ENCODE measurements at places on chromosomes 2 and 18.

DNA sequence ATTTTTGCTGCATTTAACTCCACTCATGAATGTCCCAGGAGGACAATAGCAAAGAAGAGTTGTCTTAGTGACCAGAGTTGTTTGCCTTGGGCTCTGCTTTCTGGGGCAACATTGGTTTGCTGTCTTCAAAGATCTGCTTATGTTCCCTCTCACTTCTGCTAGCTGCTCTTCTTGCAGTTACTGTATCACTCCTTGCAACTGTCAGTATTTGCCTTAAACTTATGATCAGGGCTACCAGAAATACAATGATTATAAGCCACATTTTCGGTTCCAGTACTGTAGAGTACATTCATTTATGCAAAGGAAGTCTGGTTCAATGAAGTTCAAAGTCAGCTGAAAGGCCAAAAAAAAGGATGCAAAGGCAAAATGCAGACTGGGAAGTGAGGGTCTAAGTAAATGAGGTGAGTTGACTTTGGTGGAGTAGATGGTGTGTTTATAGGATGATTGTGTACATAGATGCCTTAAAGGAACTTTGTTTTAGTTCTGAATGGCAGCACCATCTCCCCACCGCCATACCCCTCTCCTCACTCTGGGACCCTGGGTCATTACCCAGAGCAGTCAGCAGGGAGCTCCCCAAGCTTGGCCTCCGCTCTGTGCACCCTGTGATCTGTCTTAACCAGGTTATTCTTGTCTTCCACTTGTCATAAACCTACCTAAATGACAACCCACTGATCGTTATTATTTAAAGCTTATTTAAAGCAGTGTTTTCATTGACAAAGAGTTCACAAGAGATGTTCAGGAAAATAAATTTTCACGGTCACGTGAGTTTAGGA lies 236.0 kb downstream of the DOK6 start:
- no peak for DNase-seq

- no peak for DNase-seq
These were observed 48.8 kb downstream of the STK39 start for GRCh38 chr2:168198476-168199207.

GRCh38 chr2:42117923-42118753 lies 51.0 kb upstream of the EML4 start:
- no peak for DNase-seq

- no peak for DNase-seq
These were observed 26.3 kb downstream of the RMC1 start for GRCh38 chr18:23529604-23530003.

DNA sequence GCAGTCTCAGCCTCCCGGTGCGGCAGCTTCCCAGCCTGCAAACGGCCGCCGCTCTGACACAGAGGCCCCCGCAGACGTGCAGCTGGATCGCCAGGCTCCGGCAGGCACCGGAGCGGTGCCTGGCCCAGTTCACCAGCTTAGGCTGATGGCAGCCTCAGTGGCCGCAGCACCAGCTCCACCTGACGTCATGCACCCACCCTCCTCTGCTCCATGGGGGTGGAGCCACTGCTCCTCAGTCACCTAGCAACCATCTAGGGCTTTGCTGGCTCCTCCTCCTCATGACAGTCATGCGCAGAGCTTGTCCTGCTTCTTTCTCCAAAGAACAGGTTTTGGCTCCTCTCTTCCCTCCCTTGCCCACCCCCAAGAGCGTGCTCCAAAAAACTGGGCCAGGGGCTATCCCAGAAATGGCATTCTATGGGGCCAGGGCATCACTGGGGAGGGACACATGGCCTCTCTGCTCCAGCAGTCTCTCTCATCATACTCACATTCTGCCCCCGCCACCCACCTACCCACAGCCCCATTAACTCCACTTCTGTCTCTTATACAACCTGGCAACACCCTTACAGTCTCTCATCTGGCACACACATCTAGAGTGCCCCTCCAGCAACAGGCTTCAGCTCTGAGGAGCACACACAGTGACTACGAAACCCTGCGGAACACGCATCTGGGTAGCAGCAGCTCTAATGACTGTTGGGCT lies 5.5 kb downstream of the DCTN1 start:
- DNase-seq: peak; percentile 99

DNA sequence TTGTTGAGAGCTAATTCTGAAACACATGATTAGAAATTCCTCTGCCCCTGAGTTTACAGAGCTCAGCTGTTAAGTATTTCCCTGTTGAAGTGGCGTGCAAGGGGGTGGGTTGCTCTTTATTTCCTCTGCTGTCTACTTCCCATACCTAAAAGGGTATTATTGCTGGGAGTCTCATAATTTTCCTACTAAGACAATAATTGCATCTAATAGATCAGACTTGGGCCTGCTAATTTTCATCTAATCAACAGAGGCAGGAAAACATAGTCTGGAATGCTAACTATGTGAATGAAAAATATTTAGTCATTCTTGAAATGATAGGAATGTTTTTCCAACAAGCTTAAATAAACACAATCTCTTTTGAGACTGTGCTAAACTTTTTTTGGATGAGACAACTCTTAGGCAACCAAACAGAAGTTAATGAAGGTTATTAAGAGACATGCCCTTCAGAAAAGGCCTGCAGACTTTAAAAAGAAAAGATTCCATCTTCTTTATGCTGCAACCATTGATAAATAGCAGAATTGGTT lies 111.4 kb downstream of the FEZ2 start:
- no peak for DNase-seq

DNA sequence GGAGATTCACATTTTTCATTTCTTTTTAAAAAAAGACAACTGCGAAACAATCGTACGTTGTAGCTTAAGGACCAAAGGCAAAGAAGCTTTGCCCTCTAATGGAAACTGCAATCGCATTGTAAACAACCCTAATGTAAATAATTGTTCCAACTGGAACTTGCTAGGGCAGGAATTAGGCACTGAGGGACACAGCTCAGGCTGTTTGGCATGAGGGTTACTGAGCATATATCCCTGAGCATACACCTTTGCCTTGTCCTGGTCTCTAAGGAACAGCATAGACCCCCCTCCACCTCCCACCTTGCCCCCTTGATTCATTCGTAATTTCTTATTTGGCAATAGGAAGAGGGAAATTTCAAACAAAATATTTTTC lies 396.4 kb downstream of the LNPK start:
- no peak for DNase-seq

- DNase-seq: no peak
These were observed 28.8 kb downstream of the BCL2 start for GRCh38 chr18:63290821-63291200.

DNA sequence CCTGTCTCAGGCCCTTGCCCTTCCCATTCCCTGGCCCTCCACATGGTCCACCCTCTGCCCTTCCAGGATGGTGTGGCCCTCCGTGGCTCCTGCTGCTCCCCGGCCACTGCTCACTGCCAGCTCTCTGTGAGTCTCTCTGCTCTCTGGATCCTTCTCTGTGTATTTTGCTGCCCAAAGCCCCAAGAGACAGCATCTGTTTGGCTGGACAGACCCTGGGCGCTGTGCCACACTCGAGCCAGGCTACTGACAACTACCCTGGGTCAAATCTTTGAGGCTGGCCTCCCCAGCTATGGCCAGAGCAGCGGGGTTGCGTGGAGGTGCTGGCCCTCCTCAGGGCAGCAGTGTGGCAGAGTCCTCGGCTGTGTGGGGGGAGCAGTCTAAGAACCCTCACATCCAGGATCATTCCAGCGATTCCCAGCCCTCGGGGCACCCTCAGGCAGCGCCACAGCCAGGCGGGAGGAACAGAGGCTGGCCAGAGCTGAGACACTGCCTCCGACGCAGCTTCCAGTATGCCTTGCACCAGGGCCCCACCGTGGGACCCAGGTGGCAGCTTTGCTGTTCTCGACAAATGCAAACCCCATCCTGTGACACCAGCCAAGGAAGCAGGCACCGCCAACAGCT lies 139.4 kb upstream of the GLI2 start:
- no peak for DNase-seq

DNA sequence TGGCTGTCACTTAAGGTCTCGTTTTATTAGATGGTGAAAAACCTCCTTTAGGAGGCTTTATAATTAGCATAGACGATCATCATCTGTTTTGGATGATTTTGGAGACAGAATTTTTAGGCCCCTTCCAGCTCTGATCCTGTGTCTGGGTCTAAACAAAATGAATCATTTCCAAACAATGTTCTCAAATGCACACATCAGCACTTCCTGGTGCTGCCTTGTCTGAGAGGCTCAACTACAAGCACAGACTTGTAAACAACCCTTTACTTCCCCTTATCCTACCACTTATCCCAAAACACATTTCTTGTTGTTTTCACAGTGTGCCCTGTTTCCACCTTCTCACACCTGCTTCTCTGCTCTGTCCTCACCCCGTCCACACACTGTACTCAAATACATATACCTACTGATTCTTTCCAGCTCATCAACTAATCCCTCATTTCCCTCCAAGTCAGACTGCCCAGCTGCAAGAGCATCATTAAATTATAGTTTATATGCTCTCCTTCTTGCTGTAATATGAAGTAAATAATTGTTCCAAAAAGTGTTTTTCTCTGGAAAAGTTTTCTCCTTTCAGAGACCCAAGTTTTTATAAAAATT lies 71.2 kb upstream of the COL3A1 start:
- no peak for DNase-seq

GRCh38 chr2:1081451-1082225 lies 131.0 kb downstream of the SNTG2 start:
- DNase-seq: no peak

DNA sequence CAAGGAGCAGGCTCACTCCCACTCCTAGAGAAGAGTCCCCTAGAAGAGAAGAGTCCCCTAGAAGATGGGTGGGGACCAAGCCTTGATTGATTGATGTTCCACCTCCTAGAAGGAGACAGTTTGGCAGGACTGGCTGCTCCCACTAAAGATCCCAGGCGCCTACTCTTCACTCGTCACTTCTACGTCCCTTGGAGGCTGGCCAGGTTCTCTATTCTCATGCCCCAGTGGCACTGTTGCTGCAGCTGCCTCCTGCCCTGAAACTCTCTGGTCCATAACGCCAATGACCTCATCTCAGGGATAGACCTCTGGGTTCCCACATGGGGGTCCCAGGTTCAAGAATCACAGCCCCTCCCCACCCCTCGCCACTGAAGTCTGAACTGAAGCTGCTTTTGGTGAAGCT lies 2.5 kb upstream of the SP140L start:
- DNase-seq: no peak

- no peak for DNase-seq
These were observed 194.3 kb downstream of the HAUS1 start for GRCh38 chr18:46298511-46298910.

- no peak for DNase-seq
These were observed 42.0 kb upstream of the SCG2 start for GRCh38 chr2:223644136-223644535.

GRCh38 chr18:73615506-73615905 lies 532.1 kb downstream of the FBXO15 start:
- no peak for DNase-seq

- DNase-seq: no peak
These were observed 62.7 kb upstream of the ST3GAL5 start for GRCh38 chr2:85951351-85952067.

DNA sequence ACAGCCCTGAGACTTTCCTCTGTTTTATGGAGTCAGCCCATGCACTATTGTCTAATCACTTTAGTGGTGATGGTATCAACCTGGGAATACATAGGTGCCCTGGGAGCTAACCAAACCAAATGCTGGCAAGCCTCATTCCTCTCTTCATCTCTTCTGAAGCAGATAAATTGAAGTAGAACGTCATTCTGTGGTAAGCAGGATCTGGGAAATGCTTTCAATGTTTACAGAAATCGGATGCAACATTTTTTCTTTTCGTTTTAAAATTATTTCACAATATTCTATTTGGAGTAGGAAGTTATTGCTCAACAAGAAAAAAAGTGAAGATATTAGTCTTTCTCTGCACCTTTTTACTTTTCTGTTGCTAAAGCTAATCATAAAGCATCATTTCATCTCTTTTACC lies 114.2 kb downstream of the RBMS1 start:
- DNase-seq: no peak

DNA sequence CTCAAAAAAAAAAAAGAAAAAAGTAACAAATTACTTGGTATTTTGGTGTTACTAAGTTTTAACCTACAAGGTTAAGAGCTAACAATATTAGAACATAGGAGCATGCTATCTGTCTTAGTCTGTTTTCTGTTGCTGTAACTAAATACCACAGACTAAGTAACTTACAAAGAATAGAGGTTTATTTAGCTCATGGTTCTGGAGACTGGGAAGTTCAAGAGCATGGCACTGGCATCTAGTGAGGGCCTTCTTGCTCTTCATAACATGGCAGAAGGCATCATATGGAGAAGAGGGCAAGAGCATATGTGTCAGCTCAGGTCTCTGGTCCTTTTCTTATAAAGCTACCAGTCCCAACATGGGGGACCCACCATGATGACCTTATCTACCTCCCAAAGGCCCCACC lies 36.5 kb downstream of the SMARCAL1 start:
- no peak for DNase-seq

DNA sequence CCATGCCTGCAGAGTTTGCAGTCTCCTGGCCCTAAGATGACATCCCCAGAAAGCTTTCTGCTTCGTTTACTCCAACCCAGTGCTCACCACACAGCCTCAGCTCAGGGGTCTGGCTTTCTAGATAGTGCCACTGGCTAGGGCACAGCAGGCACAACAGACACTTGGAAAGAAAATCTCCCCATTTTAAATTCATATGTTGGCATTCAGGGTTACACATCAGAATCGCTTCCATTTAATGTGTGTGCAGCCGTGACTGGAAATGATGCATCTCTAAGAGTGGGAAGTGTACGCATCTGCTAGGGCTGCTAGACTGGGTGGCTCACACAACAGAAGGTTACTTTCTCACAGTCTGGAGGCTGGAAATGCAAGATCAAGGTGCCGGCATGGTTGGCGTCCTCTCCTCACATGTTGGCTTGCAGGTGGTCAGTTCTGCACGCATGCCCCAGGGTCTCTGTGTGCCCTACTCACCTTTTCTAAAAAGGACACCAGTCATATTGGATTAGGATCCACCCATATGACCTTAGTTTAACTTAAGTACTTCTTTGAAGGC lies 329.4 kb upstream of the RAB12 start:
- DNase-seq: no peak

DNA sequence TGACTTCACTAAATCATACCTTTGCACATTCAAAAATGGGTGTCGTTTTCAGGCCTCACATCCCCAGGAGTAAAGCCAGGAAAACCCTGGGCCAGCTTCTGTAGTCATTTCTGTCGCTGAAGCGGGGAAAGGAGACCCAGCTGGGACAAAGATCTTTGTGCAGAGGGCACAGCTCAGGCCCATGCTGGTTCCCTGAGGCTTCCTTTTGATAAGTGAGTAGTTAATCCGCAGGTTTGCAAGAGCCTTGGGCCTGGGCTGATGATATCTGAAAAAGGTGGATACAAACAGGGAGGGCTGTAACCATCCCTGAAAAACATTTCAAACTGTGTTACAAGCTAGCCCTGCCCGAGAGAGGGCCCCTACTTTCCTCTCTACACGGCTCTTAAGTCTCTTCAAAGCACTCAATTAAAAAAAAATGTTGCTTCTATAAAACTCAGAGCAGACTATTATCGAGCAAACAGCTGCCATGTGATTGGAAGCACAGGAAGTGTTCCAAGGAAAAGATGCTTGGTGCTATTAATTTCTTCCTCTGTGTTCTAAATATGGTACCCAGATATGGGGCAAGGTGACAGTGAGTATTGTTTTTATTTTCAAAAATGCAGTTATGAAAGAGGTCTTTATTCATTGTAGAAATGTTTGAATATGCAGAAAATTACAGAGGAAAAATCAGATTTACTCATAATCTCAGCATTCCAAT lies 117.2 kb downstream of the LNPK start:
- no peak for DNase-seq

GRCh38 chr2:137896467-137896866 lies 67.8 kb upstream of the HNMT start:
- no peak for DNase-seq
